NCI-H2081 (cell line): ENCODE measurements at places on chromosomes 1 and 21.

DNA sequence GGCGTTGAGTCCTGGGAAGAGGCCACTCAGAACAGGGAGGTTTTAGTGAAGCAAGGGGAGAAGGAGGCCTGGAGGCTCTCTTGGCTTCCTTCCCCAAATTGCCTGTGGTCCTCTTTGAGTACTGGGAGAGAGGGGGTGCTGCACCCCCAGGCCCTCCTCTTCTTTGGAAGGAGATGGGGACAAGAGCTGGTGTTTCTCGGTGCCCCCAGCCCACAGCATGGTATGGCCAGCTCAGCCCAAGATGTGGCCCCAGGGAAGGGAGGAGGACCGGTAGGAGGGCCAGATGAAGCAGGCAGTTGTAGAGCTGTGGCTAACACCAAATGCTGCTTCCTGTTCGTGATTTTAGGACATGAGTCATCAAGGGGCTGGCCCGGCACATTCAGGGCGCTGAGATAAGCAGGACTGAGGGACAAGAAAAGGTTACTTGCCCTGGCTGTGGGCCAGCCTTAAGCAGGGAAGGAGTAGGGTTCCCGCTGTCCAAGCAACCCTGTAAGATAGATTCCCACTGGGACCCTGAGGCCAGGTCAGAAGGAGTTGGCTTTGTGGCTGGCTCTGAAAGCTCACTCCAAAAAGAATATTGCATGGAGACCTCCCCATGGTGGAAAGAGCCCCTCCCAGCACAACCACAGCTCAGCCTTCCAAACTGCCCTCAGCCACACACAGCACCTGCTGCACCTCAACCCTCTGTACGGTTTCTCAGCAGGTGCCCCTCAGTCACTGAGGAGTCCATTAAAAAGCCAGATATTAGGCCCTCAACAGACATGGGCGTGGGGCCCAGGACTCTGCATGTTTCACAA lies 4.9 kb upstream of the TNFRSF1B start:
- DNase-seq, result no peak

DNA sequence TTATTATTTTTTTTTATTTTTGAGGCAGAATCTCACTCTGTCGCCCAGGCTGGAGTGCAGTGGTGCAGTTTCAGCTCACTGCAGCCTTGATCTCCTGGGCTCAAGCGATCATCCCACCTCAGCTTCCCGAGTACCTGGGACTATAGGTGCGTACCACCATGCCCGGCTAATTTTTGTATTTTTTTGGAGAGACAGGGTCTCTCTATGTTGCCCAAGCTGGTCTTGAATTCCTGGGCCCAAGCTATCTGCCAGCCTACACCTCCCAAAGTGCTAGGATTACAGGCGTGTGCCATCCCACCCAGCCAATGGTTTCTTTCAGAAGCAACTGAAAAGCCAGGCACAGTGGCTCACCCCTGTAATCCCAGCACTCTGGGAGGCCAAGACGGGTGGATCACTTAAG lies 2.3 kb downstream of the KRTCAP2 start:
- no peak for DNase-seq

GRCh38 chr1:55216096-55216495 lies 932 bp upstream of the USP24 start:
- DNase-seq, result no peak

DNA sequence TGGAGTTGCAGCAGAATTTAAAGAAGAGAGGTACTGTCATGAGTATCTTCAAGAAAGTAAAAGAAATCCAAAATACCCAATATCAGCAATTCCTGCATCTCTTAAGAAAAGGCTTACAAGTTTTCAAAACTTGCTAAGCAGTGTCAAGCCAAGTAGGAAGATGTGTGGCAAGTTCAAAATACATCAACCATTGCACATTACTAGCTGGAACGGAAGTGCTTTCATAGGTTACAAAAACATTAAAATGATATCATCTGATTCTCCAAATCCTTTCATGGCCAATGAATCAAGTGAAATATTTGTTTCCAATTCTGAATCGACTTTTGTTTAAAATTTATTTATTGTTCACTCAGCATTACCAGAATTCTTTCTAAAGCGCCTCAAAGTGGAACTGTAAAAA lies 5.7 kb upstream of the ABCA4 start:
- DNase-seq, result no peak
